ENCODE measurements at places on chromosomes 7 and 10. TPM values are rescaled to one million over a fixed set of nuclear protein-coding genes. Genes with fewer than 3 reads are reported as not detected.

GRCh38 chr7:66125052-66125694 lies 10.5 kb downstream of the CRCP start:
- DNase-seq: no peak

DNA sequence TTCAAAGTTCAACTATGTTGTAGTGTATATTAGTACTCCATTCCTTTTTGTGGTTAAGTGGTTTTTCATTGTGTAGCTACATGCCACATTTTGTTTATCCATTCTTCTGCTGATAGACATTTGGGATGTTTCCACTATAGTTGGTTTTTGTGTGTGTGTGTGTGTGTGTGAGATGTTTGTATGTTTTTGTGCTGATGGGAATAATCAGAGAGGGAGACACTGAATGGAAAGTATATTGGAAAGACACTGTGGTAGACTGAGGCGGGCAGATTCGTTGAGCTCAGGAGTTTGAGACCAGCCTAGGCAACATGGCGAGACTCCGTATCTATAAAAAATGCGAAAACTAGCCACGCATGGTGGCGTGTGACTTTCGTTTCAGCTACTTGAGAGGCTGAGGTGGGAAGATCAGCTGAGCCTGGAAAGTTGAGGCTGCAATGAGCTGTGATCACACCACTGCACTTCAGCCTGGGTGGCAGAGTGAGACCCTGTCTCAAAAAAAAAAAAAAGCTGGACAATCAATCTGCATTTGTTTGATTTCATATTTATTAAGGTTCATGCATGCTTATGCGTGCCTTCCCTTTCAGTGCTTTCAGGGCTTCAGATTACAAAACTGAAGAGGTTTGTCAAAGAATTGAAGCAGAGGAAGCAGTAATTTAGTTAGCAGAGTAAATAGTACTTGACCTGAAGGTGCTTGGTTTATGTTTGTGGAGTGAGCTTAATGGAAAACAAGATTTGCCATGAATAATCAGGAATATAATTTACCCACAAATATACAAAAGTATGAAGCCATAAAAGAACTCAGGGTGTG lies 14.7 kb downstream of the SEC24C start:
- DNase-seq: no peak

GRCh38 chr7:400901-401485 lies 111.0 kb downstream of the FOXL3 start:
- no peak for DNase-seq

DNA sequence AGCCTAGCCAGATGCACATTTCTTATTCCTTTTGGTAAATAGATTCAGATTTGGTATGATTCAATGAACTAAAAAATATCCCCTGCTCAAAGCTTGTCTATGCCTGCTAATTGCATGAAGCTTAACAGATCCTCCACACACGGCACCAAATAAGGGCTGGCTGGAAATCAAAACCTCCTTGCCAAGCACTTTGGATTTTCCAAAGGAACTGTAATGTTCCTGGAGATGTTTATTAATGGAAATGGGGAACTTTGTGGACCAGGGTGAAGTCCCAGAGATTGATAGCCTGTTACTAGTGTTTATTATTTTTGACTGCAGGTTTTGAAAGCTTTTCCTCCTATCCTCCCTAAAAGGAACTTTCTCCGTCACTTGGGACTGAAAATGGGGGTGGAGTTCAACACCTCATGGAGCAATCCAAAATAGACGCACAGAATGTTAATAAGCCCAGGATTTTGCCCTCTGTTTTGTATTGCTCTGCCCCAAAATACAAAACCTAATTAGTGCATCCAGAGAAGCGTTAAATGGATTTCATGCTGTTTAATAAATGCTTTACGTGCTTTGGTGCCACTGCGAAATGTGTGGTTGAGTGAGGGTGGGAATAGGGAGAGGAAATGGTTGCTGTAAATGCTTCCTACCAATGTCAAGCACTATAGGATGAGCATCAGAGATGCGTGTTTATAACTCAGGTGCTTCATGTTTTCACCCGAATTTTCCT lies 1027.7 kb downstream of the LRMDA start:
- no peak for DNase-seq

DNA sequence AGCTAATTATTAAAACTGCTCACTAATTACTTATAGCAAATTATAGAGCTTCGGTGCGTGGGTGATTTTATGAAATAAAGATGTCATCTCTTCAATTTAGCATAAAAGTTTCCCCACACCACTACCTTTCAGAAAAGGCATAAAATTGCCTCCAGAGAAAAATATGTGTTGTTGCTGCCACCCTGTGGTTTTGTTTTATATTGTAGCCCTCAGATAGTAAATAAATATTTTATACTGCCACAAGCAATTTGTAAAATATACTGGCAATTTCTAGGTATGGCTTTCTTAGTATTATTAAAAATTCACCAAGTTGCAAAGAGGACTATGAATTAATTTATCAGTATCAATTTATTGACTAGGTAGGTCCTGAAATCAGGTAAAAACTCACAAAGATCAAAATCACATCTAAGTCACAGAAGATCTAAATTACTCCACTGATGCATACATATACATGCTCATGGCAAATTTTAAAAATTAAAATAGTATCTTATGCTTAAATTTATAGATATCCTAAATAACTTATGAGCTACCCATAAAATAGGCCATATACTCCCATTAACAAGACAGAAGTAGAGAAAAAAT lies 26.5 kb downstream of the ASNS start:
- peak; percentile 26 for DNase-seq

- DNase-seq: no peak
These were observed 31.6 kb upstream of the ITGB8 start for GRCh38 chr7:20299145-20299544.

DNA sequence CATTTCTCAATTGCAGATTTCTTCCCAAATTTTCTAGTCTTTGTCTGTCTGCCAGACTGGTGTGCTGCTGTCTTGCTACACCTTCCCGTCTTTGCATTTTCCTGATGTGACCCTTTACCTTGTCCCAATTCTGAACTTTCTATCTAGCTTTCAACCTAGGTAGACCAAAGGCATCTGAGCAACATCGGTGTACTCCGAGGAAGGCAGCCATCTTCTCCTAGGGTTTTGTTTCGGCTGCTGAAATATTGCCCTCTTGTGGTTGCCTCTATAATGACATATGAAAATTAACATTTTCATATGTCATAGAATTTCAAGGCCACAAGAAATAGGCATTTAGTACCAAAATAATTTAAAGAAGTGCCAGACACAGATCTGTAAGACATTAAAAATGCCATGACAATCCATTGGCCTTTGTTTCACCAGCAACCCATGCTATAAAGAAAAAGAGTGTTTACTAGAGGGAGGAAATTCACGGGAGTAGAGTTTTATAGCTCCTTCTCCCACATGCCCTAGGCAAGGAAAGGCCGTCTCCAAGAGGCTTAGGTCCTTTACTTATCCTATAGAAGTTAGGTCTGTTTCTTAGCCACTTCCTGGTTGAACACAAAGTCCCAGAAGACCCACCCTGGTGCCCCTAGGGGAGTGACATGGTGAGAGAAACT lies 23.4 kb downstream of the OR9A2 start:
- DNase-seq: peak; percentile 44

DNA sequence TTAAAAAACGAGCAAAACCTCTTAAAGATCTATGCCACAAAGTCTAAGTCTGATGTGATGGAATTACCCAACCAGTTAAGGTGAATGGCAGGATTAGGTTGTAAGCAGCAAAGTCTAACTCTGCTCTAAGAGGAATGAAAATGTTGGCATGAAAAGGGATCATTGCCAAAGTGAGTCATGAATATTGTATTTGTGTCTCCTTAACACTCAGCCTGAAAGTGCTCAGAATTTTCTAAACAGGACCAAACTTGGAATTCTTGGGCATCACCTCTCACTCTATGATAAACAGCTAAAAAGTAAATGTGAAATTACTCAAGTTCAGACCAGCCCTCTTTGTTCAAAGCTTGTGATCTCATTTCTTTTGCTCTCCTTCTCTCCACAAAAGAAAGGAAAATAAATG lies 27.0 kb downstream of the PPP1R3A start:
- DNase-seq: peak; percentile 19

DNA sequence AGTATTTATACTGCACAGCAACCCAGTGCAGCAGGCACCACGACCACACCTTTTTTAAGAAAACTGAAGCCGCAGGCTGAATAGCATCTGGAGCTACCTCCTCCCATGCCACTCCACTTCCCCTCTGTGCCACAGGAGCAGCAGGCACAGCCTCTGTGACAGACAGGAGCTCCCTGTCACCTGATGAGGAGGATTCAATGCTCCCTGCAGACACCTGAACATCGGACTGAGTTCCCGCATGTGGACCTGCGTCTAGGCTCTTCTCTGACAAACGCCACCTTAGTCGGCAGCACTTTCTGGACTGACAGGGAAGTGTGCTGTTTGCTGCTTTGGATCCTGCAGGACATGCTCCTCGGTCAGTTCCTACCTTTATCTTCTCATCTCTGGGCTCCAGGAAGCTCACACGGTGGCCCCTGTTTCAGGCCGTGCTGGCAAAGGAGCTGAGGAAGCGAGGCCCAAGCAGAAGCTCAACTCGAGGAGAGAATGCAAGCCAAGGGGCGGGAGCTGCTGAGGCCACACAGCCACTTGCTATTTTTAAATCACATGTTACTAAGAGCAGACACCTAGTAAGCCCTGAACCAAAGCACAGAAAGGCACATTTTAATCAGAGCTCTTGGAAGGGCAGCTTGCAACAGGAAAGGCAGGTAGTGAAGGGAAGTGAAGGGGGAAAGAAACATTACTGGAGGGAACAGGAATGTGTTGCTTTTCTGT lies 56.6 kb downstream of the VOPP1 start:
- DNase-seq: no peak

DNA sequence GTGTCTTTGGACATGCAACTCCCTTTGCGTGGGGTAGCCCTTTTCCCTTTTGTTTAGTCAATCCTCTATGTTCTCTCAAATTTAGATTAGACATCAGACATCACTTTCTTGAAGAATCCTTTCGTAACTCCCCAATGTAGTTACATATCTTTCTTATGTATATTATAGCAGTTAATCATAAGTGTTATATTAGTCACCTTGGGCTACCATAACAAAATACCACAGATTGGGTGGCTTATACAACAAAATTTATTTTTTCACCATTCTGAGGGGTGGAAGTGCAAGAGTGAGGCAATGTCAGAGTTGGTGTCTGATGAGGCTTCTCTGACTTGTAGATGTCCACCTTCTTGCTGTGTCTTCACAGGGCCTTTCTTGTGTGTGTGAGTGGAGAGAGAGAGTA lies 105.7 kb downstream of the PHTF2 start:
- DNase-seq: no peak

DNA sequence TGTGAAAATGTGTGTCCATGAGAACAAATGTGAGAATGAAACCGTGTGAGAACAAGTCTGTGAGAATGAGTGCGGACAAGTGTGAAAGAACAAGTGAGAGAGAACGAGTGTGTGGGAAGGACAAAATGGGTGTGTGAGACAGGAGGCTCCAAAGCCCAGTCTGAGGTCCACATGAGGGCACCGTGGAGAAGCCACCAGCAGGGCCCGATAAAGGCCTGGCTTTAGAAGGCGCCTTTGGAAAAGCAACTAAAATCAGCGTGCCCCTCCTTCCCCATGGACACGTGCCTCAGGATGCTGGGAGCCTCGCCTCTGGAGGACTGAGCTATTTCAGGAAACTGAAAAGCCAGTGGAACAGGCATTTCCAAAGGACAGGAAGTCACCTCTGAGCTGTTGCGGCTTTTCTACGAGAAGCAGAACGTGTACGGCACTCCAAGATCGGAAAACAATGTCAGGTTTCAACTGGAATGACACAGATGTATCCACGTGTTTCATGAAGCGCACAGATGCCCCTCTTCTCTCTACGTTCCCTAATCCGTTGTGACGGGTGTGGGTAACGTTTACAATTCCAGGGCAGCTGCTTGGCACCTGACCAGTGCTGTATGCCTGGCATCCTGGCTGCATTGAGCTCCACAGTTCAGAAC lies 46.4 kb downstream of the ESYT2 start:
- peak; percentile 68 for DNase-seq

GRCh38 chr7:126574276-126575250 lies 678.2 kb downstream of the GRM8 start:
- peak; percentile 26 for DNase-seq

GRCh38 chr10:109992485-109992884 lies 15.3 kb upstream of the ADD3 start:
- no peak for DNase-seq

DNA sequence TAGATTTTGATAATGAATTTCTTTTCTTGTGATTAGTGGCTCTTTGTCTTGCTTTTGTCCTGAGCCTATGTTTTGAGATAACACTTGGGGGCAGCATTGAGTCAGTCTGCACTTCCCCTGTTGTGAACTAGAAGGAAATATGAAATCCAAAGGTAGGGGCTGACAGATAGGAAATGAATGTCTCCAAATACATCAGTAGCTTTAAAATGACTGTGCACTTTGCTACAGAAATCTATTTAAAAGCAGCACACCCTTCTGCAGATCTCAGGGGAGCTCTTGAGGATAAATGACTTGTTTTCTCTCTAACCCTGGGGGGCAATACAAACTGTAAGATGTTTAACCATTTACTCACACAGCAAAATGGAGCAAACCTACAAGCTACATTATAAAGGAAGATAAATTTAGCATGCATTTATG lies 176.0 kb upstream of the MYO3A start:
- DNase-seq: peak; percentile 18

DNA sequence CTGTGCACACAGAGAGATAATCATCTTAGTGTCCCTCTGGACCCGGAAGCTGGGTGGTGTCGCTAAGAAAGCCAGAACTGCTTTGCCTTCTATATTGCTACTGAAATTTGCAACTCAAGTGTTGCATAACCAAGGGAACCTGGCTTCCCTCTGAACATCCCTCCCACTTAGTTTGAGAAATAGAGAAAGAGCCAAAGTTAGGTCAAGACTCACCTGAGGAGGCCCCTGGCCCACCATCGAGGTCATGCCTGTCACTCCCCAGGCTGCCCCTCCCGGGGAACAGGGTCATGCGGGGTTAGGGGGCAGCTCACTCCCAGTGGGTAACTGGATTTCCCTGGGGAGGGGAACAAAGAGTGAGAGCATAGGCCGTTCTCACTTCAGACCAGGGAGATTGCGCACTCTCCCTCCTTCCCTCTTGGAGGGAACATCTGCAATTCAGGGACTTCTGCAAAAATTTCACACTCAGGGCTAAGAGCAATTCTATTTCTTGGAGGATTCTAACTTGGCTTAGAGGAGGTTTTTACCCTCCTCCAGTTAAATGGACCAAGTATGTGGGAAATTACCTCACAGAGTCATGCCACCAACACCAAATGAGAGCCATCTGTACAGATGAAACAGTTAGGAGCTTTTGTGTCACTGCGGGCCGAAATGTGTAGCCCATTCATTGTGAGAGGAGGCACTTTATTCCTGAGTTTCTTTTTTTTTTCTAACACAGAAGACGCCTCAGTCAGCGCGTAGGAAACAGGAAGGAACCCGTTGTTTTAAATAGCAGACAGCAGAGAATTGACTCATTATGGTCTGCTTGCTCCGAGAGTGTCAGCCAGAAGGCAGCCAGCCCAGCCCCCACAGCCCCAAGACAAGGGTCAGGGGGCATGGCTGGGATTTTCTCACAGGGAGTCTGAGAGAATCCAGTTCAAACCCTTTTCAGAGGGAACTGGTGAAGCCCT lies 221.3 kb downstream of the ARHGAP12 start:
- DNase-seq: peak; percentile 93

OR9A2 gene
- total RNA-seq: not detected

CDK1 gene
- 275 TPM for total RNA-seq

NMT2 gene
- total RNA-seq: 39.5 TPM

TUBB8 gene
- not detected for total RNA-seq

SLC26A3 gene
- not detected for total RNA-seq

DENND11 gene
- total RNA-seq: 4.0 TPM

PARD3 gene
- 30.0 TPM for total RNA-seq

ITGA8 gene
- total RNA-seq: 7.6 TPM

ELAPOR2 gene
- 0.12 TPM for total RNA-seq

MMP21 gene
- total RNA-seq: not detected

PON3 gene
- not detected for total RNA-seq

PDE1C gene
- total RNA-seq: 19.1 TPM

RARRES2 gene
- total RNA-seq: not detected

ADRA2A gene
- total RNA-seq: 0.10 TPM

FRMPD2 gene
- not detected for total RNA-seq

All from RPMI7951 (cell line).